ENCODE measurements at places on chromosomes 7 and 10. TPM values are rescaled to one million over a fixed set of nuclear protein-coding genes. Genes with fewer than 3 reads are reported as not detected.
A peak's percentile ranks its signal among the peaks of the same experiment; 100 is the strongest.

FXYD4 gene
- not detected for total RNA-seq

DNA sequence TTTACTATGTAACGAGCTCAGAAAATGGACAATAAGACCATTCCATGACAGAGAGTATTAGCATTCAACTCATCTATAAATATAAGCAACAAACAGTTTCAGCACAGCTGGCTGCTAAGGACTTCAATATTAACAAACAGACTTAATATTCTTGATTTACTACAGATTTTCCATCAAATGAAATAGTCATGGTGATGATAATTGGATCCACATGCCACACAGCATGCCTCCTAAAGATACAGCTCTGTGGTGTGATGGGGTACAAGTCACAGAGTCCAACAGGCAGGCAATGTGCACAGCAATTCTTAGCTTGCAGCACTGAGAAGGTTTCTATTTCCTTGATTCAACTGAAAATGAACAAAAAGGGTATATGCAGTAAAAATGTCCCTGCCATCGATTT, 54.0 kb downstream of the DOCK4 start:
- H3K27ac ChIP-seq: no peak overlapping the region
- H3K4me1 ChIP-seq: no peaks in the 10 kb centered on the region
- no peaks in the 10 kb centered on the region for H3K36me3 ChIP-seq
- H3K27me3 ChIP-seq: no peaks in the 10 kb centered on the region

- peak overlapping the region; percentile 99 for H3K27ac ChIP-seq
- H3K27me3 ChIP-seq: no peaks in the 10 kb centered on the region
- H3K36me3 ChIP-seq: no peaks in the 10 kb centered on the region
- peaks cover 56% of the 10 kb centered on the region for H3K4me1 ChIP-seq
Measured at GRCh38 chr10:110358869-110359629, 54.3 kb upstream of the SMNDC1 start.

TACR2 gene
- 1.9 TPM for total RNA-seq

- DNase-seq: no peak
- no peaks in the 10 kb centered on the region for H3K36me3 ChIP-seq
Measured at GRCh38 chr10:46248651-46249146, 38.1 kb upstream of the ANTXRL start.

NUTM2B gene
- total RNA-seq: 0.34 TPM

DNA sequence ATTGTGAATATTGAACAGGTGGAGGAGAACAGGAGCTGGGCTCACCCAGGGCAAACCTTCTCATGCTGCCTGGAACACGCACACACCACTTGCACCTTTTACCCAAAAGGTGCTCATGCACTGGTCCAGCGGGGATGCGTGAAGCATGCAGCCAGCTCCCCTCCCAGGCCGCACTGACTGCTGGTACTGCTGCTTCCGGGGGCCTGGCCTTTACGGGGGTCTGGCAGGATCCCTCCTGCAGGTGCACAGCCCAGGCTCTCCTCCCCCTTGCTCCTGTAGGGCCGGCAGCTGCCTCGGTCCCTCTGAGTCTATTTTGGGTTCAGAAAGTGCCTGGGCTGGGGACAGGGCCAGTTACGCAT, 221.7 kb downstream of the DNAJB6 start:
- H3K36me3 ChIP-seq: no peaks in the 10 kb centered on the region
- no peaks in the 10 kb centered on the region for H3K27me3 ChIP-seq
- no peak overlapping the region for H3K4me3 ChIP-seq

DNA sequence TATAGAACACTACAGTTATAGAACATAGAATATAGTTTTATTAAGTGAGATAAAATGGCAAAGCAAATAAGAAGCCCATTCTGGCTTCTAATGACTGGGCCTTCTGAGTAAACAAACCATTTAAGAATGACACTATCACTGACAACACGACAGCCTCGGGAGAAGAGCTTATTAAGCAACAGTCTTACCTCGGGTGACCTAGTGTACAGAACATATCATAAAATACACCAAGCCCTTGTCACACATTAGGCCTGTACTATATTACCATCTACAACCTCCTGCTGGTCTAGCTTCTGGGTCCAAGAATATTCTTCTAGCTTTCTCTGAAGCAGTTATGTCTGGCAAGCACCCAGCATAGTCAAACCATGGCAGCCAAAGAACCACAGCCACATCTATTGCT, 32.0 kb downstream of the CCDC186 start:
- no peaks in the 10 kb centered on the region for H3K4me1 ChIP-seq
- no peaks in the 10 kb centered on the region for H3K27me3 ChIP-seq
- DNase-seq: no peak
- no peak overlapping the region for H3K4me3 ChIP-seq
- no peak overlapping the region for H3K27ac ChIP-seq
- peaks cover 3% of the 10 kb centered on the region for H3K36me3 ChIP-seq

DNA sequence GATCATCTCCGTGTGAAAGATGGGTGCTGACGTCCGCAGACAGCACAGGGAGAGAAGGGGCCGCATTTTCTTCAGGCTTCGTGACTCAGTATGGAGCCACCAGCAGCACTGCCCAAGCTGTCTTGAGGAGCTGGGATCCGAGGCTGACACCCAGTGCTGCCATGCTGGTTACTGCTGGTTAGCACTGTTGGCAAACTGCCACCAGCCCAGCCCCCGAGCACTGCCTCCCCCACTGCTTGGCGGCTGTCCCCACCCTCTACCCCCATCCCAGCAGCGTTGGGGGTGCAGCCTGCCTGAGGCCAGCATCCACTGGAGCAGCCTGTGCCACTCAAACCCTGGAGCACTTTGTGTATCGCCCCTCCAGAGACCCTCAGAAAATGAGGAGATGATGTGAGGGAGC, 35.8 kb upstream of the EN2 start:
- H3K27ac ChIP-seq: no peak overlapping the region
- no peak for DNase-seq
- H3K27me3 ChIP-seq: no peaks in the 10 kb centered on the region
- H3K4me3 ChIP-seq: no peak overlapping the region
- no peaks in the 10 kb centered on the region for H3K36me3 ChIP-seq
- H3K4me1 ChIP-seq: no peaks in the 10 kb centered on the region

GRCh38 chr7:27079234-27079975, 16.4 kb downstream of the HOXA1 start:
- no peaks in the 10 kb centered on the region for H3K36me3 ChIP-seq
- H3K27ac ChIP-seq: no peak overlapping the region
- no peak overlapping the region for H3K4me3 ChIP-seq

- H3K27me3 ChIP-seq: no peaks in the 10 kb centered on the region
- no peaks in the 10 kb centered on the region for H3K36me3 ChIP-seq
- no peak for DNase-seq
- no peak overlapping the region for H3K27ac ChIP-seq
Measured at GRCh38 chr10:52331638-52332364, 17.7 kb downstream of the DKK1 start.

- no peaks in the 10 kb centered on the region for H3K36me3 ChIP-seq
- H3K4me1 ChIP-seq: no peaks in the 10 kb centered on the region
- no peaks in the 10 kb centered on the region for H3K27me3 ChIP-seq
- H3K27ac ChIP-seq: no peak overlapping the region
Measured at GRCh38 chr10:47078393-47079203, 167.4 kb downstream of the PTPN20 start.

DNA sequence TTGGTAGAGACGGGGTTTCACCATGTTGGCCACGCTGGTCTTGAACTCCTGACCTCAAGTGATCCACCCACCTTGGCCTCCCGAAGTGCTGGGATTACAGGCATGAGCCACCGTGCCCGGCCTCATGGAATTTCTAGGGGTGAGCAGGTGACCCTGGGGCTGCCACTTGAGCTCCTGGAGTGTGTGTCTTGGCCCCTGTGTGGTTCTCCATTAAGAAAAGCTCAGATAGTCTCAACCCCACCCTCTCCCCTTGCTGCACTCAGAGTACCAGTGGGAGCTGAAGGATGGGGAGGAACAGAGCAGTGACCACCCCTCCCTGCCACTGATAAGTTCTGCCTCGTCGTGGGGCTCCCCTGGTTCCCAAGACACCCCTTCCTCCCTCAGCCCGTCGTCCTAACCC, 45.3 kb downstream of the RCC1L start:
- H3K36me3 ChIP-seq: no peaks in the 10 kb centered on the region
- no peaks in the 10 kb centered on the region for H3K4me1 ChIP-seq
- H3K27me3 ChIP-seq: no peaks in the 10 kb centered on the region

DNA sequence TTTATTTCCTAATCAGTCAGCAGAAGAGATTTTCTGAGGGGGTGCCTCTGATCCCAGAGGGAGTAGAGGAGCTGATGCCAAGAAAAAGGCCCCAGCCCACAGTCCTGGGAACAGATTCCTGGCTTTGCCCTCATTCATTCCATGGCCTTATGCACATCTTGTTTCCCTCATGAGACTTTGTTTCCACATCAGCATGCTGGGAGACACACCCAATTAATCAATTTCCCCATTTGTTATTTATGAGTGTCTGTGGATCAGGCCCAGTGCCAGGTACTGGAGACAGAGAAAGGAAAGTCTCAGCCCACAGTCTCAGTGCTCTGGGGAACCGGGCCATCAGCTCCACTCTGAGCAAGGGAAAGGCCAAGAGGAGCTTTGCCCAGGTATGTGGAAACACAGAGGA, 496.2 kb upstream of the ZMIZ1 start:
- H3K27me3 ChIP-seq: no peaks in the 10 kb centered on the region
- no peaks in the 10 kb centered on the region for H3K36me3 ChIP-seq
- no peak overlapping the region for H3K4me3 ChIP-seq
- H3K4me1 ChIP-seq: peaks cover 1% of the 10 kb centered on the region
- H3K27ac ChIP-seq: no peak overlapping the region
- DNase-seq: no peak

DNA sequence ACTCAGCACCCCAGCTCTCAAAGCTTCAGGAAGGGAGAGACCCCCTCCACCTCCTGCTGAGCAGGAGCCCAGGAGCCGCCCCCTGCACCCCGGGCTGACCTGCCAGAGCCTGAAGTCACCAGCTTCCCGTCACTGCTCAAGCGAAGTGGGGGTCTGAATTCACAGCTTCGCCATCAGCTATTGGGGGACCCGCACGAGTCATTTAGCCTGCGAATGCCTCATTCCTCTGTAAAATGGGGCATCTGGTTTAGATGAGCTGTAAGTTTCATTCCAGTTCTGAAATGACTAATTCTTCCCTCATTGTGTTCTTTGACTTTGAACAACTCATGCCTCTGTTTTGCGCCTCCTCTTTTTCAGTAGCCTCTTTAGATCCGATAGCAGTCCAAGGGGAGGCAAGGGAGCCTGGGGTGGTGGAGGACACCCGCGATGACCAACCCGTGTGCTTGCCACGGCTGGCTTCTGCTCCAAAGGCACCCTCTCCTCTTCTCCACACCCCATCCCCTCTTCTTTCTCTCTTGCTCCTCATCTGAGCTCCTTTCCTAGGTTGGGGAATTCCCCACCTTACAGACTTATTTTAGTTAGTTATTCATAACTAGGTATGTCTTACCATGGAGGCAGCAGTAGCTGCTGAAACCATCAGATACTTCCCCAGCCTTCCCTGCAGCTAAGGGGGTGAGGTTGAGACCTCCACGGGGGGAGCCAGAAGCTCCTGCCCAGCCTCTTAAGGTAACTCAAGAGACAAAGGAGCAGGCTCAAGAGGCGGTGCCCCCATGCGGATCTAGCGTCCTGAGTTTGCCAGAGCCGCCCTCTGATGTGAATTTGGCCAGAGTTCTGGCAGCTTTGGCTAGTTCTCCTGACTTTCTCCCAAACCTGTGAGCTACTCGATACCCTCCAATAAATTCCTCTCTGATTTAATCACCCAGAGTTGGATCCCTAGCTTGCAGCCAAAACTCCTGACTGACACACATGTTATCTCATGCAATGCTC, 47.7 kb downstream of the RBM17 start:
- no peak for DNase-seq
- H3K36me3 ChIP-seq: no peaks in the 10 kb centered on the region
- no peak overlapping the region for H3K27ac ChIP-seq
- H3K27me3 ChIP-seq: no peaks in the 10 kb centered on the region
- H3K4me3 ChIP-seq: no peak overlapping the region
- peaks cover 13% of the 10 kb centered on the region for H3K4me1 ChIP-seq

GPER1 gene
- not detected for total RNA-seq

- no peaks in the 10 kb centered on the region for H3K4me1 ChIP-seq
- no peak overlapping the region for H3K4me3 ChIP-seq
- no peak for DNase-seq
Measured at GRCh38 chr7:39509436-39509835, 56.8 kb upstream of the YAE1 start.

DNA sequence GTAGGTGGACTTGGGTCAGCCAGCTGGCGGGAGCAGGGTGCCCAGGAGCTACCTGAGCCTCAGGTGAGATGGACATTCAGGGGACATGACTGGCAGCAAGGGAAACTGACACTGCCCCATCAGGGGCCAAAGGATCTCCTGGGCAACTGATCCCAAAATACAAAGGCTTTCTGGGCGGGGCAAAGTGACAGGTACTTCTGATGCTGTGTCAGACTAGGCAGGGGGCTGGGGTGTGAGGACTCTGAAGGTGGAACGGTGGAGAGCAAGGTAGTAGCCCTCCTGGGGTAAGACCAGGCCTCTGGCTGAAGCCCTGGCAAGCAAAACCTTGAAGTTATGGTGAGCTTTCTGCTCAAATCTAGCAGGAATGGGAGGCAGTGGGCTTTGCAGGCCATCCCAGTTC, 4.4 kb downstream of the OPN4 start:
- no peak for DNase-seq
- no peak overlapping the region for H3K4me3 ChIP-seq
- no peaks in the 10 kb centered on the region for H3K27me3 ChIP-seq
- H3K4me1 ChIP-seq: no peaks in the 10 kb centered on the region
- no peak overlapping the region for H3K27ac ChIP-seq
